ENCODE measurements at places on chromosomes 1 and 21.
A peak's percentile ranks its signal among the peaks of the same experiment; 100 is the strongest.

DNA sequence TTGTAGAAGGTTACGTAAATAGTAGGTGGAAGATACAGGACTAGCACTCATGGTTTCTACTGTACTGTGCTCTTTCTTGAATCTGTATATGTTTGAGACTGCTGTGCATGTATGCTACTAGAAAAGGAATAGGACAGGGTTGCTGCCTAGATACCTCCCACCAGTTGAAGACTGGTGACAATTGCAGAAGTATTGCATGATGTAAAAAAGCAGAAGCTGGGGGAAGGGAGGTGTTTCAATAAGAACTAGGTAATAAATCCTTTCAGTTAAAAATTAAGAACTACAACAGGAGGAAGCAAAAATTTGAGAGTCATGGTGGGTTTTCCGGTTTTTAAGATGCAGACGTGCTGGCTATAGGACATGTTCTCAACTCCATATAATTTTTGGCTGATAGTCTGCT lies 88.1 kb downstream of the CCDC30 start:
- no peak for DNase-seq

GRCh38 chr1:41613689-41614574 lies 129.4 kb upstream of the EDN2 start:
- DNase-seq, result no peak

DNA sequence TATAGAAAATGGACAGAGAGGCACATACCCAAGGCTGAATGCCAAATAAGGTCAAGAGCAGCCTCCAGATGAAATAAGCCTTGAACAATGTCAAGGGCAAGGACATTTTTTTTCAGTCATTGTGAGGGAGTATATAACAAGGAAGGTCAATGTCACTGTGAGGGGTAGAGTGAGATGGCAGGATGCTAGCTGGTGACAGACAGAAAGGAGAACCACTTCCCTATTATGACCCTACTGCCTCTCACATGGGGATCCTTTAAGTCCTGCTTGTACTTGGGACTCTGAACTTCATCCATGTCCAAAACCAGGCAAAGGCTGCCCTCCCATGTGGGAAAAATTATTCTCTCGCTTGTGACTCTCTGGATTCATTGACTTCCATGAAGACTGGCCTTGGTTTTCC lies 119.5 kb upstream of the COA6 start:
- DNase-seq, result no peak

DNA sequence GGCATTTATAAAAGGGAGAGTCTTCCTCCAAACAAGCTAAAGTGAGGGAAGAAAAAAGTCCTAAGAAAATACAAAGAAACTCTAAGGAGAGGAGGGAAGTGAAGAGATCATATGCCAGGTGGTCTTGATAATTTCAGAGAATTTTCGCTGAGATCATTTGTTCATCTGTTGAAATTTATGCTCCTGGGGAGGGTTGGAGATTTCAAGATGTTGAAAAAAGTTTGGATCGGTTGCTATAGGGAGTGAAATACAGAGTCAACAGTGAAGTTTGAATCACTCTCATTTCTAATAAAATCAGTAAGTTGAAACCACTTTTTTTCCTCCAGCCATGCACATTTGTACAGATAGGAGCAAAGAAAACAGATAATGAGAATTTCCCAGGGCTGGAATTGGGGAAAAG lies 299.1 kb upstream of the ADAMTS5 start:
- no peak for DNase-seq

GRCh38 chr1:67005068-67005467 lies 48.9 kb downstream of the SLC35D1 start:
- DNase-seq, result no peak

DNA sequence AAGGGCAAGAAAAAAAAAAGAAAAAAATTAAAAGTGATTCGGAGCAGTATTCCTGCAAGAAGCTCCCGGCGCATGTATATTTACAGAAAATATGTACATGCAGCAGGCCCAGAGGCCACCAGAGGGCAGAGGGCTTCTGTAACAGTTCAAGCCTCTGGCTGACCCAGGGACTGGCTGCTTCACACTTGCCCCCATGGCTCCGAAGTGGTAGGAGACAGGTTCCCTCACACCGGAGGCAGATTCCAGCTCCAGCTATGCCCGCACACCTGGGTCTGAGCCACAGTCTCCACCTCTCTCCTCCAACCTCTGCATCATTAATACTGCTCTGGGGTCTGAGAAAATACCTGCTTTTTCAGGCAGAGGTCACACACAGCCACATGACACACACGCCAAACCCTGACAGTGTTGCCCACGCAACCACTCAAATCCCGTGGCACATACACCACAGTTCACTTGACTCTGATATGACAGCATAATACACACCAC lies 2.2 kb upstream of the ARHGAP30 start:
- DNase-seq, result peak; percentile 75

DNA sequence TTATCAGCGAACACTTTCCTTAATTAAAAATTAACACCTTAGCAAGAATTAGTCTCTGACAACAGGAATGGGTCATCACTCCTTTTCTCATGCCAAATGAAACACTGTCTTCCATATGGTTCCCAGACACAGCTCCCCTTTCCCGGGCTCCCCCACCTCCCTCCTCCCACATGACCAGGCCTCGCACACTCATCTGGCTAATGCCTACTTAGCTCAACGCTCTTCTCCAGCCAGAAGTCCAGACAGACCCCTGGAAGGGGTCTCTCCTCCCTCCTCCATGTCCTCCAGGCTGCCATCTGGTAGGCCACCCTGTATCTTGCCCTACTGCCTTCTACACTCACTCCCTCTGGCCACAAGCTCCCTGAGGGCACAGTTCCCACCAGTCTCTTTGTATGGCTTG lies 39.9 kb downstream of the KCNC4 start:
- no peak for DNase-seq

- DNase-seq, result no peak
Observed at GRCh38 chr1:101284622-101285218, 47.9 kb downstream of the S1PR1 start.

GRCh38 chr1:161827786-161828185 lies 61.7 kb downstream of the ATF6 start:
- no peak for DNase-seq

DNA sequence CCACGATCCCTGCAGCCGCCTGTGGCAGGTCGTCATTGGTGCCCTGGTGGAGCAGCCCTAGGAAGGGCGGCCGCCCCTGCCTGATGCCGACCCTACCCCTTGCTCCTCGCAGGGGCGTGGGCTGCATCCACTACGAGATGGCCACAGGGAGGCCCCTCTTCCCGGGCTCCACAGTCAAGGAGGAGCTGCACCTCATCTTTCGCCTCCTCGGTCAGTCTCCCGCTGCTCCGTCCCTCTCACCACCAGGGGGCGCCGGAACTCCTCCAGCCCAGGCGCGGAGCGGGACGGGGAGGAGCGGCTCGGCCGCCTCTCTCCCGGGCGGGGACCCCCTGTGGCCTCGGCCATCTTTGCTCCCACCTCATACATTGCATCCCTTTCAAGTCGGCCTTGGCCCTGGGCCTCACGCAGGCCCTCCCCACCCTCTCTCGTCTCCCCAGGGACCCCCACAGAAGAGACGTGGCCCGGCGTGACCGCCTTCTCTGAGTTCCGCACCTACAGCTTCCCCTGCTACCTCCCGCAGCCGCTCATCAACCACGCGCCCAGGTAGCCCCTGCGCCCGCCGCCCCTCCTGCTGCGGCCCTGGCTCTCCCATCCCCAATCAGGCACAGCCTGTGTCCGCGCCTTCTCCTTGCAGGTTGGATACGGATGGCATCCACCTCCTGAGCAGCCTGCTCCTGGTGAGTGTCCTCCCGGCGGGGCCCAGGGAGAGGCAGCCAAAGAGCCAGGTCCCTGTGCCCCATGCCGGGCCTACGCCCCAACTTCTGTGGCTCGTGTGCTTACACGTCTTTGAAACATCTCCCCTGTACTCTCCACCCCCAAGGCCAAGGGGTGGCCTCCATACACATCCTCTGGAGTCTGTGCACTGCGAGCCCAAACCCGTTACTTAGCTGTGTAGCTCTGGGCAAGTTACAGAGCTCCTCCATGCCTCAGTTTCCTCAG lies 24.7 kb downstream of the CDK18 start:
- DNase-seq, result peak; percentile 85

DNA sequence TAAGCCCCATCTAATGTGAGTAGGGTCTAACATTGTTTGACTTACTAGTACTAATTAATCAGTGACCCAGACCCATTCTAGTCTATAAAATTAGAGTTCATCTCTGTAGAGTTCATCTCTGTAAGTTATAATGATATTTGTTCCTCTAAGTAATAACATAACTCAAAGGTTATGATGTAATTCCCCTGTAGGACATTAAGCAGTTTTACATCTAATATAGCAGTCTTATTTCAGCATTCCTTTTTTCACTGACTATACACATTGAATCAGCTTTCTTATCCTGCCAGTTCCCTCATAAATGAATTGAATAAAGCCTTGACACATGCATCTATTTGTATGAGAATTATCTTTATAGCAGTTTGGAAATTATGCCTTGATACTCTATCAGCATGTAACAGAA lies 90.9 kb downstream of the SH3GLB1 start:
- DNase-seq, result no peak

- no peak for DNase-seq
Observed at GRCh38 chr1:243796016-243796415, 54.0 kb downstream of the AKT3 start.

GRCh38 chr1:54887665-54888071 lies 673 bp upstream of the DHCR24 start:
- no peak for DNase-seq

- DNase-seq, result no peak
Observed at GRCh38 chr1:95122151-95122697, 5.1 kb downstream of the TLCD4 start.

- no peak for DNase-seq
Observed at GRCh38 chr1:192959657-192960186, 99.4 kb downstream of the UCHL5 start.

DNA sequence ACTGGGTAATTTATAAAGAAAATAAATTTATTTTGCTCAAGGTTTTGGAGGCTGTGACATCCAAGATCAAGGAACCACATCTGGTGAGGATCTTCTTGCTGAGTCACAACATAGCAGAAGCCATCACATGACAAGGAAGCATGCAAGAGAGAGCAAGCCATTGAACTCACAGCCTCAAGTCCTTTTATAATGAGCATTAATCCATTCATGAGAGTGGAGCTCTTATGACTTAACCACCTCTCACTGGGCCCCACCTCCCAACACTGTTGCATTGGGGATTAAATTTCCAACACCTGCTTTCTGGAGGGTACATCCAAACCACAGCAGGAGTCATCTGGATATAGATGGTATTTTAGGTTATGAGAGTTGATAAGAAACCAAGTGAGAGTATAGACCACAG lies 20.6 kb upstream of the EGLN1 start:
- no peak for DNase-seq

DNA sequence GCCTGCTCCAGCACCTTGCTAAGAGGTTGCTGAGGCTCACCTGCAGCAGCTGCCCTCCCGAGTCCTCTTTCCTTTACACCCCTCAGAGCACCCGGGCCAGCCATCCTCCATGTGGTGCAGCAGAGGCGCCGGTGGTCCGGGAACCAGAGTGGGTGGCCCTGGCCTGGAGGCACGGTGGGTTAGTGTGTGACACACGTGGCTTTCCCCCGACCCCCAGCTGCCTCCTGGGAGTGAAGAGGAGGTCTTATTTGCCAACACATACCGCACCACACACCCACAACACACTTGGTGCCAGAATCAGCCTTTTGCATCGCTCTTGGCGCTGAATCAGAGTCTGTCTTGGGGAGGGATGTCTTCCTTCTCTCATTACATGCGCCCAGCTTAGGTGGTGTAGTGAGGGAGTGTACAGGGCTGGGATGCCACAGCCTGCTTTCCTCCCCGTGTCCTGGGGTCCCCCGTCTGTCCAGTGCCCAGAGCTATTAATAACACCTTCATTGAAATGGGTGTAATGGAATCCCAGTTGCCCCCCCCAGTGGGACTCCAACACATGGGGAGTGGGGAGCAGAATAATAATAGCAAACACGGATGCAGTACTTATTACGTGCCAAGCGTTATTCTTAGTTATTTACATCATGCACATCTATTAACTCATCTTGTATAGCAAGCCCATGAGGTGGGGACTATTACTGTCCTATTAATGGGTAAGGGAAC lies 38.2 kb downstream of the MAPKAPK2 start:
- DNase-seq, result no peak

- DNase-seq, result no peak
Observed at GRCh38 chr21:37582590-37582989, 216.0 kb downstream of the DYRK1A start.

DNA sequence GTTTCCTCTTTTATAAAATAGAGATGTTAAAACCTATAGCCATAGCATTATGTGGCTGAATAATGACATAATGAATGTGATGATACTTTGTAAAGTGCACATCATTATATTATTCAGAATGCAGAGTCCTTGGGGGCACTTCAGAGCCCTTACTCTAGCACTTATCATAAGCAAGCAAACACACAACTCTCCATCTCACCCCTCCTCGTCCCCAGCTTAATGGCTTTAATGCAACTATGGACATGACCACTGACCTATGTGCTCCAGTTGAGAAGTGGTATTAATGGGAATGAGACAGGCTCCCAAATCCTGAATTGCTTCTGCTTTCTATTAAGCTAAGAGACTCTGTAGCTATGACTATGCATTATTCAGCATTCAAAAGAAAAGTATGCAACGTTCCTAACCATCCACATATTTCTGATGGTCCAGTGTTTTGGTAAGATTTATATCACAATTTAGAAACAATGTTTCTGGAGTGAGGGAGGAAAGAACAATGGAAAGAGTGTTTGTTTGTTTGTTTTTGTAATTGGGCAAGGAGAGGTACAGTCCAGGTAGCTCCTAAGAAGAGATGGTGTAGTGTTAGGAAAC lies 194.0 kb upstream of the PLXNA2 start:
- no peak for DNase-seq

- no peak for DNase-seq
Observed at GRCh38 chr1:201459775-201460174, 9.2 kb downstream of the PHLDA3 start.

GRCh38 chr1:3033040-3033789 lies 11.9 kb downstream of the ACTRT2 start:
- DNase-seq, result peak; percentile 8

DNA sequence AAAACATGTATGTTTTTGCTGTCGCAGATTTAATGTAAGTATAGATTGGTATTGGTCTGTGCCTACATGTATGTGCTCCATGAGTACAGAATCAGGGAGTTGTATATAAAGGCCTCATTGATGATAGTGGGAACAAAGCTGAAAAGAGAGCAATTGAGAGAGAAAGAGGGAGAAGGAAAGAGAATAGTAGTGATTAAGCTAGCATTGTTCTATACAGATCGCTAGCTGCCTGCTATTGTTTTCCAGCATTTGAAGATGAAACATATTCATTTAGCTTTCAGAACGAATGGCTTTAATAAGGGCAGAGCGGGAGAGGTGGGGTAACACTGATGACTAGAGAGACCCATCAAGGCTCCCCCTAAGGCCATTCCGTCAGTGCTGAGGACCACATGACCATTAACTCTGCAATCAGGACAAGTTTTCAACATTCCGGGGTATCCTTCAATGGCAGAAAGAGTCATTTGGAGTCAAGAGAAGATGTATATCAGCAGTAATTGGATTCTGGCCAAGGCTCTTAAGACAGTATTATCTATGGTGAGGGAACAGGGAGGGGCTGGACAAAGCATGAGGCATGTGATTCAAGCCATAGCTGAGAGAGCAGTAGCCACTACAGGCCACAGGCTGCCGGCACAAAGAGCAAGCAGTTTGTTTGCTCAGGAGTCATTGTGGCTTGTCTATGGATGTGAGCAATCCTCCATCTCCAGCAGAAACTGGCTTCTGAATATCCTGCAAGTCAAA lies 176.5 kb downstream of the PBX1 start:
- no peak for DNase-seq

All from CD8-positive, alpha-beta T cell (primary cell).